Left lung (tissue), 14 donors: ENCODE measurements at places on chromosomes 5 and 9.

GRCh38 chr9:2486988-2487387 is 134.6 kb upstream of the VLDLR start:
- no peak for DNase-seq

DNA sequence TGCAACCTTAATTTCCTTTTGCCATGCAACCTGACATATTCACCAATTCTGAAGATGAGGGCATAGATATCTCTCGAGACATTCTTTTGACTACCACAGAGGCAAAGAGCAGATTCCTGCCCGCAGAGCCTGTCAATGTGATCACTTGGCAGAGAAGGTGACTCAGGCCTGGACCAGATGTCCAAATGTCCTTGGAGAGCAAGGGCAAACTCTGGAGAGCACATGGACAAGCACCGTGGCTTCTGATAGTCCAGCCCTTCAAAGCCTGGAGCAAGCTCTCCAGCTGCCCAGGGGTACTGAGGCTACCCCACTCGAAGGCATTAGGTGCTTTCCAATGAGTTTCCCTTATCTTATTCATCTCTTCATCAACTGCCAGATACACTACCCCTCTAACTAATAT is 50.4 kb upstream of the ALDH1B1 start:
- DNase-seq: no peak

- no peak for DNase-seq
Measured at GRCh38 chr9:8958358-8958757, 1158.8 kb upstream of the DMAC1 start.

GRCh38 chr5:158139161-158139560 is 280.2 kb upstream of the CLINT1 start:
- no peak for DNase-seq

- DNase-seq: no peak
Measured at GRCh38 chr5:132987531-132988408, 24.3 kb upstream of the AFF4 start.

GRCh38 chr9:16763946-16764345 is 106.5 kb downstream of the BNC2 start:
- DNase-seq: no peak

DNA sequence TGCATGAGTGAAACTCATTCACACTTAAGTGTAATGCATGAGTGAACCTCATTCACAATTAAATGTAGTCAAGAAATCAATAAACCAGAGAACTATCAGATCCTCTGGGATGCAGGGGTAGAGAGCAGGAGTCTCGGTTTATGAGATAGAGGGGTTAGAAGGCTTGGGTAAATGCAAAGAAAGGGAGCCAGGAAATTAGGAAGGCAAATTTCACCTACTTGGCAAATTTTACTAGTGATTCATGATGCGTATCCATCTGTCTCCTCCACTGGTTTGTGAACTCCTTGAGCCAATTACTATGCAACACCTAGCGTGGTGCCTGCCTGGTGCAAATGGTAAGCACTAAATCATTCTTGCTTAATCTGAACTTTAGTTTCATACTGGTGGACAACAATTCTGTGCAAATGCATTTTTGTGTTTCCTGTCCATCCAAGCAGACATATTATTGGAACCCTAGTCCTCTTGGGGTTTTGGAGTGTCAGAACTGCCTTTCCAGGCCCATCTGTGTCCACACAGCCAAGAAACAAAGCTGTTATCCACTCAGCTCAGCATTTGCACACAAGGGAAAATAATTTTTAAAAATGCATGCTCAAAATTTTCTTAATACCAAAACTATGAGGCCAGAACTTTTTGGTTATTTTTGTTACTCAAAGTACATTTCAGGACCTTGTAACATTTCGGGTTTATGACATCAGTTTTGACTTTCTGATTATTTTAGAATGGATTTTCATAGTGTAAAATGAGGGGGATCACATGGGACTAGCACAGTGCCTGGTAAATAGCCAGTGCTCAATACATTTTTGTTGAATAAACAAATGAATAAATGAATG is 5.2 kb downstream of the HAPLN1 start:
- no peak for DNase-seq

- no peak for DNase-seq
Measured at GRCh38 chr5:10418654-10419345, 22.9 kb upstream of the ROPN1L start.

DNA sequence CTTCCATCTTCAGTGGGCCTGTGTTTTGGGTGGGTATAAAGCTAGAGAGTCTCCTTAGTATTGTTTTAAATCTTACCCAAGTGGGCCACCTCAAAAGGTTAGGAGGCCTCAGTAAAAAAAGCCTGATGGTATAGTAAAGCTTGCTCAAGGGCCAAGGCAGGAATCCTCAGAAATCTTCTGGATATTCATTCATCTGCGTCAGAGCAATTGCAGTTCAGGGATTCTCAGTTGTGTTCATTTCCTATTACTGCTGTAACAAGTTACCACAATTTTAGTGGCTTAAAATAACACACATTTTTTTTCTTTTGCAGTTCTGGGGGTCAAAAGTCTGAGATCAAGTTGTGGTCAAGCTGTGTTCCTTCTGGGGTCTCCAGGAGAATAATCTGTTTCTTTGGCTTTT is 985.5 kb downstream of the TLE4 start:
- no peak for DNase-seq

- no peak for DNase-seq
Measured at GRCh38 chr5:6439588-6440550, 8.8 kb upstream of the UBE2QL1 start.

DNA sequence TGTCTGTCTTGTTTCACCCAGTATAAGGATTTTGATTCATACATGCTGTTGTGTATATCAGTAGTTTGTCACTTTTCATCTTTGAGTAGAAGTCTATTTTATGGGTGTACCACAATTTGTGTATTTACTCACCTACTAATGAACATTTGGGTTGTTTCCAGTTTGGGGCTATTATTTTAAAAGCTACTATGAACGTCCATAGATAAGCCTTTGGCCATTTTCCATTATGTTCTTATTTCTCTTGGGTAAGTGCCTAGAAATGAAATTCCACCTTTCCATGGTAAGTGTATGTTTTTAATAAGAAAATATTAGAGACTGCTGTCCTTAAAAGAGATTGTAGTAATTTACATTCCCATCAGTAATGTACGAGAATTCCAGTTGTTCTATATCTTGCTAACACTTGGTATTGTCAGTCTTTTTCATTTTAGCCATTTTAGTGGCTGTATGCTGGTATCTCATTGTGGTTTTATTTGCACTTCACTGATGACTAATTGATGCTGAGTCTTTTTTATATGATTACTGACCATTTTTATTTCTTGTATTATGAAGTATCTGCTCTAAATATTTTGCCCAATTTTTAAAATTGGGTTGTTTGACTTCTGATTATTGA is 17.9 kb upstream of the PDE8B start:
- DNase-seq: no peak

GRCh38 chr5:96716007-96716406 is 53.8 kb downstream of the CAST start:
- DNase-seq: no peak

GRCh38 chr5:57416278-57416994 is 66.2 kb downstream of the ACTBL2 start:
- no peak for DNase-seq

DNA sequence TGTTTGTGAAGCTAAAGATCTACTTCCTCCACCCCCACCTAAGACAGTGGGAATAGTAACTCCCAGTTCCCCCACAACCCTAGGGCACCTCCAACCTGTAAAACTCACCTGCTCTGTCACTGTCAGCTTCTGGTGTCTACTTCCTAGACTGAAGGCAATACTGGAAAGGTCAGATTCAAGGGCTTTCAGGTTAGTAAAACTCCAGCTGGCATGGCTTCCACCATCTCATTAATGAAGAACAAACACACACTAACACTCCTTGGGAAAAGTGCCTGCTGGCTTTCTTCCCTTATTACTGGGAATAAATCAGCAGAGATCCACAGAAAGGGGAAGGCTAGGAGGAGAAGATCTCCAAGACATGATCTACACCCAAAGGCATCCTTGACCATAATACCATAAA is 109.9 kb downstream of the TMEM174 start:
- no peak for DNase-seq

DNA sequence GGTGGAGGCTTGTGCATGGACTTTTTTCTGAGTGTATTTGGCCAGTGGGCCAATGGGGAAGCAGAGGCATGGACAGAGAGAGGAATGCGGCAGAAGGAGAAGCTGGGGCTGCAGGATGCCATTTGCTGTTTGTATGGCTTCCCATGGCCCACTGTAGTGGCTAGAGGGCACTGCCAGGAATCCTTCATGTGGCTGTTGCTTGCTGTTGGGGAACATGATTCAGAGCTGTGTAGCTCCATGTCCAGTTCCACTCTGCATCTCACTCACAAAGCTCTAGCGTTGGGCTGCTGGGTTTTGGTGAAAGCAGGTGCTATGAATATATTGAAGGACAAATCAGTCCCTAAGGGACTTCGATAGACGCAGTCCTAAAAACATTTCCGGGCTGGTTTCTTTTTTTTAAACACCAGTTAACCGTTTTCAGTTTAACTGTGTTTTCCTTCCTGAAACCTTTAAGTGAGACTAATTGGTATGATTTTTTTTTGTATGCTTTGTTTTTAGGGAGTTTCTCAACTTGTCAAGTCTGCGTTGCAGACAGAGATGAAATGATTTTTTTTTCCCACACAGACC is 51.3 kb downstream of the SLC22A5 start:
- no peak for DNase-seq

DNA sequence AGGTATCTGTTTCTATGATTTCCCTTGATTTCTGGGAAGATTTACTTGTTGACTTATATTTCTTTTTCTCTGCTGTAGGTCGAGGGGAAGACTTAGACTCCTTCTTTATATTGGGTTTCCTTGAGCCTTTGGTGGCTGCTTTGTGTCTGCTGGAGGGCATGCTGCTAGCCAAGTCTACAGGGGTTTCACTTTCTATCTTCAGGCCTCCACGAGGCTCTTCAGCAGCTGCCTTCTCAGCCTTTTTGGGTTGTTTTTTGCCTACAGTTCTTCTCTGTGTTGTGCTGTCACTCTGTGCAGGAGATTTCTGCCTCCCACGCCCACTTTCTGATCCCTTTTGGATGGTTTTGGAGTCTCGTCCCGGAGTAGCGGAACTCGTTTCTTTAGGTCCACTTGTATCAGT is 23.2 kb downstream of the LEAP2 start:
- DNase-seq: no peak

DNA sequence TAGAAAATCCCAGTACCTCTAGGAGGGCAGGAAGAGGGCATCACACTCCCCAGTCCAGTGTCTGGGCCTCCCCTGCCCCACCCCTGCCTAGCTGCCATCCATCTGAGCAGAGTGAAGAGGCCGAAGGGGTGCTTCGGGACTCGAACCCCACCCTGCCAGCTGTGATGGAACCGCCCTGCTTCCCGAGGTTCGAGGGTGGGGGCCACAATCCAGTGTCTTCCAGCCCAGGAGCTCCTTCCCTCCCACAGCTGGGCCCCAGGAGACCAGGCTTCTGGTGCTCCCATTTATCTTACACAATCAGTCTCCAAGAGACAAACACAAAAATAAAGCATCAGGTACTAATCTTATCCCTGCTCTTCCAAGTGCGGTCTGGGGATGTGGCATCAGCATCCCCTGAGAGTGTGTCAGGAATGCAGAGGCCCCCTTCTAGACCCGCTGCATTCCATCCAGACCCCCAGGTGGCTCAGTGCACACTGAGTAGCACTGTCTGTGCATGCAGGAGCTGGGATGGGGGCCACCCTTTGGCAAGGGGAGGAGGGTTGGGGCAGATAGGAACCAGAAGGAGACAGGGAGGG is 122.8 kb upstream of the TBC1D2 start:
- no peak for DNase-seq

- no peak for DNase-seq
Measured at GRCh38 chr9:76906647-76906975, 697 bp upstream of the PRUNE2 start.

GRCh38 chr5:124436294-124436693 is 310.1 kb downstream of the ZNF608 start:
- DNase-seq: no peak

DNA sequence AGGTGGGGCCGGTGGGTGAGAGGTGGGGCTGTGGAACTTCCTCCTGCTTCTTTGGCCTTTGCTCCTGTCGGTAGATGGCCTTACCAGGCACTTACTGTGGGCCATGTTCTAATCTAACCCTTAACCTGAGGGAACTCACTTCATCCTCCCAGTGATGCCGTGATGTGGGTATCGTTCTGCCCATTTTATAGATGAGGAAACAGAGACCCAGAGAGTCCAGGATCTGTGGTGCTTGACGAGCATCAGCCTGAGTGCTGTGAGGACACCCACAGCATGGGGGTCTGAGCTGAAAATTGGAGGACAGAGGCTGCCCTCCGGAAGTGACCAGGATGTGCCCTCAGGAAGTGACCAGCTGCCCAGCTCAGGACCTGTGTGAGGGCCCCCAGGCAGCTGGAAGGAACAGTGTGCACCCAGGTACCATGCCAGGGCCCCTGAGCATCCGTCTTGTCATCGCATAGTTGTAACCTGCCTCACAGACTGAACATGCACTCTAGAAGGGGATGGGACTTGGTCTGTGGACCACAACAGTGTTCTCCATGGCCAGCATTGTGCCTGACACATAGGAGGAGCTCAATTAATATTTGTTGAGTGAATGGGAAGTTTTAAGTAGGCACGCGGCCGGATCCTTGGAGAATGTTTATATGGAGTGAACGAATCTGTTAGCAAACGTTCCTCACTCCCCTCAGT is 8.5 kb downstream of the NEK6 start:
- DNase-seq: no peak

GRCh38 chr5:162230348-162230747 is 162.8 kb downstream of the GABRG2 start:
- DNase-seq: no peak

DNA sequence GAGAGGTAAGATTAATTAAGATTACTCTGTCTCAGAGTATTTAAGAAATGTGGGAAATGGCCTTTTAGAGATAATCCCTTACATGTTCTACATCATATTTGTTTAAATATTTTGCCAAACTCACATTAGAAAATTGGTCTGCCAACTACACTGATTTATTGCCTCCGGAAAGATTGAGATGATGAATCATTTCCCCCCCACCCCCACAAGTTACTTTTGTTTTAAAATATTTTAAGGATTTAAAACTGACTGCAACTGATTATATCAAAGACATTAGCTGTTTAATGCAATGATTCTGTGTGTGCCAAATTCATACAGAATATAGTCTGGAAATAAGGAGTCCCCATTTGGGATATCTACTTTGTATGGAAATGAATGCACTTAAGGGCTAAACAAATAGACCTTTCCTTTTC is 674.4 kb downstream of the PRR16 start:
- no peak for DNase-seq

GRCh38 chr9:111008158-111009075 is 29.9 kb downstream of the LPAR1 start:
- no peak for DNase-seq
